ENCODE measurements at places on chromosomes 6 and 20. TPM values are rescaled to one million over a fixed set of nuclear protein-coding genes. Genes with fewer than 3 reads are reported as not detected.

DNA sequence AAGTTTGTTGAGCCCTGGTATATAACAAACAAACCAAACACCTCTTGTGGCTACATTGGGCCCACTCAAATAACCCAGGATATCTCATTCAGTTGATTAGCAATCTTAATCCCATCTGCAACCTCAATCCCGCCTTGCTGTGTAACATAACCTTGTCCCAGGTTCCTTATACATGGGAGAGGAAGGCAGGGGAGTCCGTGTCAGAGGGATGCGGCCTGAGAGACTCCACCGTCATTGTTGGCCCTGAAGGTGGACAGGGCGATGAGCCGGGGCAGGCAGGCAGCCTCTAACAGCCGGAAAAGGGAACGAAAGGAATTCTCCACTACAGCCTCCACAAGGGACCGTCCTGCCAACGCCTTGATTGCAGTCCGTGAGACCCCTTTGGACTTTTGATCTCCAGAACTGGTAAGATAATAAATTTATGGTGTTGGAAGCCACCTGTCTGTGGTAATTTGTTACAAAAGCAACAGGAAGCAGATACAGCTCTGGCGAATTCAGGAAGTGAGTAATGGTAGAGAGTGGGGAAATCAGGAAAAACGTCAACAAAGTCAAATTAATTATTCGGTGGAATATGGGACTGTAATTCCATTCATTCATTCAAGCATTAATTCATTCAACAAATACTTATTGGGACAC is 124.5 kb upstream of the SALL4 start:
- H3K36me3 ChIP-seq = no peaks in the 10 kb centered on the region
- no peaks in the 10 kb centered on the region for H3K4me1 ChIP-seq
- no peak for DNase-seq
- no peak overlapping the region for H3K27ac ChIP-seq
- H3K4me3 ChIP-seq = no peak overlapping the region

DNA sequence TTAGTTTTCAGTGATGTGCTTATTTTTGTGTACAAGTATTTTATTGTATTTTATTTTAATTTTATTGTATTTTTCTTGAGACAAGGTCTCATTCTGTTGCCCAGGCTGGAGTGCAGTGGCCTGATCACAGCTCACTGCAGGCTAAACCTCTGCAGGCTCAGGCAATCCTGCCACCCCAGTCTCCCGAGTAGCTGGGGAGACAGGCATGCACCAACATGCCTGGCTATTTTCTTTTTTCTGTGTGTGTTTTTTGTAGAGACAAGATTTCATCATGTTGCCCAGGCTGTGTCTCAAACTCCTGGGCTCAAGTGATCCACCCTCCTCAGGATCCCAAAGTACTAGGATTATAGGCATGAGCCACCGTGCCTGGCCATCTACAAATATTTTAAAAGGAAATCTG is 146.3 kb downstream of the MANEA start:
- DNase-seq = no peak
- H3K27me3 ChIP-seq = no peaks in the 10 kb centered on the region

DNA sequence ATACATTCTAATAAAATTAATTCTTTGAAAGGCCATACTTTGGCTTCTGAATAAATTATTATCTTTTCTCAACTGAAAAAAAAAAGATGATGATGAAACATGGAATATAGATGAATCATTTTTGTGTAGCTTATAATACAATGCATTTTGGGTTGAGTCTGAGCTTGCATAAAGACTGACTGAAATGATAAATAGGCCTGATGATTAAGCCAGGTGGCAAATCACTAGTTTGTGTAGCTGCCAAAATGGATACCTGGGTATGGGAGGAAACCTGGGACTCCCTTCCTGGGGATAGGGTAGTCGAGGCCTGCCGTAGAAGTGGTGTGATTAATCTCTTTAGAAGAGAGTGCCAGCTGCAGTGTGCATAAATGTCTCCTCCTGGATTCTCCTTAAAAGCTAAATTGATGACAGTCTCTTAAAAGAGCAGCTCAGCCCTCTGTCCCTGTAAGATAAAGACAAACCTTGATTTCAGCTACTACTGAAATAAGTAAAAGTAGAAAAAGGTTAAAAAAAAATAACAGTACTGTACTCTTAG is 275.1 kb downstream of the GRIK2 start:
- no peaks in the 10 kb centered on the region for H3K36me3 ChIP-seq
- no peaks in the 10 kb centered on the region for H3K4me1 ChIP-seq
- H3K4me3 ChIP-seq = no peak overlapping the region
- H3K27ac ChIP-seq = no peak overlapping the region

DNA sequence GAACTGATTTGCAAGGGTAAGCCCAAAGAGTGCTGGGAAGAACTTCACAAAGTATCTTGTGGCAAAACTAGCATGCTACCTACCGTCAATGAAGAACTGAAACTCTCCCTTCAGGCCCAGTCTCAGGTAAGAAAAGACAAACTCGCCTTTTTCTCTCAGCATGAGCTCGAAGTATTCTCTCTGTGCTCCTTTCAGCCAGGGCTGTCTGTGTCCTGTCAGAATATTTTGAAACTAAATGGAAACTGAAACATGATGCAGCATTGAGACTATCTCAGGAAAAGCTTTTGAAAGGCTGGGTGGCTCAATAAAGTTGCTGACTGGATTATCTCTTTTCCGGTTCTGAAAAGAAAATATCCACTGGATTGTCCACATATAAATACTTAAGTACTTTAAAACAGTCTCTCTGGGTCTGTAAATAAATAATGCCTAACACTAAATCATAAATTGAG is 696 bp downstream of the CALHM5 start:
- H3K36me3 ChIP-seq = no peaks in the 10 kb centered on the region
- H3K4me1 ChIP-seq = no peaks in the 10 kb centered on the region
- H3K27me3 ChIP-seq = peaks cover 16% of the 10 kb centered on the region
- no peak overlapping the region for H3K27ac ChIP-seq

- no peaks in the 10 kb centered on the region for H3K36me3 ChIP-seq
- no peak overlapping the region for H3K27ac ChIP-seq
- no peaks in the 10 kb centered on the region for H3K4me1 ChIP-seq
- H3K27me3 ChIP-seq = no peaks in the 10 kb centered on the region
Observed at GRCh38 chr6:143745166-143746133, 67.7 kb downstream of the PHACTR2 start.

GRCh38 chr6:82894653-82895259 is 170.9 kb downstream of the UBE3D start:
- no peaks in the 10 kb centered on the region for H3K36me3 ChIP-seq
- H3K27me3 ChIP-seq = no peaks in the 10 kb centered on the region
- H3K4me3 ChIP-seq = no peak overlapping the region
- no peaks in the 10 kb centered on the region for H3K4me1 ChIP-seq

- peaks cover 1% of the 10 kb centered on the region for H3K4me1 ChIP-seq
- peaks cover 51% of the 10 kb centered on the region for H3K27me3 ChIP-seq
- DNase-seq = no peak
Observed at GRCh38 chr20:19211661-19212468, 577 bp upstream of the SLC24A3 start.

- H3K4me1 ChIP-seq = peaks cover 5% of the 10 kb centered on the region
- no peaks in the 10 kb centered on the region for H3K36me3 ChIP-seq
- H3K27me3 ChIP-seq = peaks cover 4% of the 10 kb centered on the region
- H3K4me3 ChIP-seq = no peak overlapping the region
Observed at GRCh38 chr20:52493171-52493721, 301.7 kb upstream of the ZFP64 start.

FOXF2 gene
- total RNA-seq = not detected

DAAM2 gene
- not detected for total RNA-seq

RBM39 gene
- 357 TPM for total RNA-seq

MUC21 gene
- total RNA-seq = not detected

PRL gene
- not detected for total RNA-seq
